Myometrial cell (primary cell): ENCODE measurements at places on chromosomes 1 and 21. TPM values are rescaled to one million over a fixed set of nuclear protein-coding genes. Genes with fewer than 3 reads are reported as not detected.

The DNAH14 gene
- 6.7 and 7.5 TPM in 2 replicates for total RNA-seq

The SAMSN1 gene
- total RNA-seq = not detected in 2 replicates

The RIPK4 gene
- total RNA-seq = not detected in 2 replicates

The SLFNL1 gene
- under 0.01 TPM in 1 of 2 replicates, not detected in the other for total RNA-seq

The NPL gene
- 1.4 and 19.9 TPM in 2 replicates for total RNA-seq

The CD247 gene
- total RNA-seq = not detected in 2 replicates

The C4BPA gene
- total RNA-seq = not detected in 2 replicates

The TMPRSS15 gene
- not detected in 2 replicates for total RNA-seq

The OR2T35 gene
- not detected in 2 replicates for total RNA-seq

The TMEM51 gene
- total RNA-seq = 9.2 and 9.7 TPM in 2 replicates

The BSND gene
- not detected in 2 replicates for total RNA-seq

The PPIAL4G gene
- total RNA-seq = not detected in 2 replicates
